ENCODE measurements at places on chromosomes 2 and 18. TPM values are rescaled to one million over a fixed set of nuclear protein-coding genes. Genes with fewer than 3 reads are reported as not detected.

CCDC141 gene
- 0.67 TPM for total RNA-seq

SCN1A gene
- 0.33 TPM for total RNA-seq

GRCh38 chr2:207133458-207133819 is 32.3 kb downstream of the KLF7 start:
- no peak for DNase-seq

GRCh38 chr2:172299741-172300140 is 127.6 kb upstream of the ITGA6 start:
- no peak for DNase-seq

- no peak for DNase-seq
Measured at GRCh38 chr2:793236-793635, 116.0 kb upstream of the TMEM18 start.

DNA sequence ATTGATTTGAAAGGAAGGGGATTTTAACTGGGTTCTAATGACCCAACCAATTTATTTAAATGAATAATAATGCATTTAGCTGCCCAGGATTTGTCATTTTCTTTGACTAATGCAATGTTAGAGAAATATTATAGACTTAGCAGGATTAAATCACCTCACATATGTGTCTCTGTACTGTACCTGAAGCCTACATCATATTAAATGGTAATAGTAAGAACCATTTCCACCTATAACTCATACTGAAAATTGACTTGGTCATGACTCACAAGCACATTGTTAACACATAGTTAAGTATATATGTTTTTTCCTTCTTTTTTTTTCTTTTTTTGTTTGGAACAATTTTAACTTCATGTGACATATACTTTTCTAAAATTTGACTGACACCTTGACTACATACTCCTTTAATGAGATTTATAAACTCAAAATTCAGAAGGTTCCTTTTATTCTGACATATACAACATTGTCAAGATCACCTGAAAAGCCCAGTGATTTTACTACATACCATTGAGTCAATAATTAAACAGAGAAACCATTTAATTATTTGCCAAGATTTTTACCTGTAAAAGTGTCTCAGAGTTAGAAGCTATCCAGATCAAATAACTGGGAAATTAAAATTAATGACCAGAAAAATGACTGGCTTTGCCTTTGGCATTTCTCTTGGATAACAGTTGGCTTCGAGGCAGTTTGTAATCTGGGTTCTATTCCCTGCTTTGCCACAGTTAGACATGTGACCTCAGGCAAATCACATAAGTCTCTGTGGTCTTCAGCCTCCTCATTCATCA is 58.8 kb upstream of the CDC42EP3 start:
- no peak for DNase-seq

PLGLB2 gene
- total RNA-seq: 1.5 TPM

APCDD1 gene
- 3.1 TPM for total RNA-seq

GRCh38 chr2:78439122-78439521 is 586.4 kb upstream of the REG3G start:
- no peak for DNase-seq

DNA sequence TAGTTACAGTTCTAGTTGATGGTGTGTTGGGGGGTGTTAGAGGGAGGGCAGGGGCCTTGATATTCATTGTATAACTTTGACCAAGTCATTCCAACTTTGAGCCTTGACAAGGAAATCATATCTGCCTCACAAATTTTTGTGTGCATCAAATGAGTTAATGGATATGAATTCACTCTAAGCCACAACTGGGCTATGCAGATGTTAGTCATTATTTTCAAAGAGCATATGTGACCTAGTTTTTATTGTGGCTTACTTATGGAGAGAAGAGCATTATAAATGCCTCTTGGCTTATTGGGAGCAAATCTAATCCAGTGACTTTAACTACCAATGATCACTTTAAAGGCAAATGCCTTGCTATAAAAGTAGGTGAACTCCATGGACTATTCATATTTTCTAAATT is 250.2 kb downstream of the LPIN1 start:
- no peak for DNase-seq

NCKAP5 gene
- 7.4 TPM for total RNA-seq

CHRND gene
- not detected for total RNA-seq

- no peak for DNase-seq
Measured at GRCh38 chr2:114049826-114050225, 159.9 kb downstream of the ACTR3 start.

GRCh38 chr2:70083344-70084156 is 3.7 kb upstream of the PCBP1 start:
- no peak for DNase-seq

ATP8B1 gene
- 66.7 TPM for total RNA-seq

- DNase-seq: no peak
Measured at GRCh38 chr2:20391951-20392699, 41.5 kb upstream of the PUM2 start.

GRCh38 chr18:56721031-56721430 is 69.9 kb downstream of the WDR7 start:
- no peak for DNase-seq

GRCh38 chr2:232162187-232162586 is 200.7 kb downstream of the DIS3L2 start:
- DNase-seq: no peak

GRCh38 chr2:235170536-235171521 is 219.0 kb downstream of the SH3BP4 start:
- no peak for DNase-seq

DNA sequence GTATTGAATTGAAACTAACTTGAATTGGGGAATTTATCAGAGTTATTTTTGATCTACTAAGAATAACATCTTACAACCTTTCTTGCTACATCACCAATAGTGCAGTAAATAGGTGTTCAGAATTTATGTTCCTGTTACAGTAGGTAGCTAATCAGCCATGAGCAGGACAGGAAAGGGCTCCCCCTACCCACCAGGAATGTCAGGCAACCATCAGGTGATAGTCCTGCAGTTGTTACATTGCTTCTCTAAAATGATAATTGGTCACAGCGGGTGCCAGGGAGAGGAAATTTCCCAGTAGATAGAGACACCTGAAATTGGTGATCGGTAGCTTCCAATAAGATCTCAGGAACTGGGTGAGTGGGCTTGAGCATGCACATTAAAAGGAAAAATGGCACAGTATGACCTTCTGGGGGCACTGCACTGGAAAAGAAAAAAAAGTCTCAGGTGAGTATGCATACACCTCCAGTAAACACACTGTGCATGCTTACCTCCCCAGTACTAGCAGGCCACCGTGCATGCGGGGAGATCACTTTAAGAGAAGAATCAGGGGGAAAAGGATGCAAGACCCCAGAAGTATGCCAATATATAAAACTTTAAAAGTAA is 1092.0 kb upstream of the LRRTM1 start:
- DNase-seq: no peak

- no peak for DNase-seq
Measured at GRCh38 chr2:229857634-229858033, 64.2 kb downstream of the TRIP12 start.

CARF gene
- 8.8 TPM for total RNA-seq

- no peak for DNase-seq
Measured at GRCh38 chr2:200695601-200696000, 109.8 kb downstream of the AOX1 start.

Data from endothelial cell (in vitro differentiated cells).